ENCODE measurements at places on chromosomes 11 and 22.

DNA sequence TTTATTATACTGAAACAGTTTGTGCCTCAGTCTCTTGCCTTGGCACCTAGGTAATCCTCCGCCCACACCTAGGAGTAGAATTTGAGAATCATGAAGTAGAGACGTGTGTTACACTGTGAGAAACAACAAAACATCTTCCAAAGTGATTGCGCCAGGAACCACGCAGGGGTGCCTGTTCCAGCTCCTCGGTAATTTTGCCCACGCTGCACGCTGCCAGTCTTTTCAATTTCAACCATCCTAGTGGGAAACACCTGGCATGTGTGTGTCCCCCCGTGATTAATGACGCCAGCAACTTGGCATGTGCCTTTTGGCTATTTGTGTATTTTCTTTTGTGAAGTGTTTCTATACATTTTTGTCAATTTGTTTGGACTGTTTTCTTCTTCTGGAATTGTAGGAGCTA, 919.1 kb downstream of the BRD1 start:
- DNase-seq, result no peak

DNA sequence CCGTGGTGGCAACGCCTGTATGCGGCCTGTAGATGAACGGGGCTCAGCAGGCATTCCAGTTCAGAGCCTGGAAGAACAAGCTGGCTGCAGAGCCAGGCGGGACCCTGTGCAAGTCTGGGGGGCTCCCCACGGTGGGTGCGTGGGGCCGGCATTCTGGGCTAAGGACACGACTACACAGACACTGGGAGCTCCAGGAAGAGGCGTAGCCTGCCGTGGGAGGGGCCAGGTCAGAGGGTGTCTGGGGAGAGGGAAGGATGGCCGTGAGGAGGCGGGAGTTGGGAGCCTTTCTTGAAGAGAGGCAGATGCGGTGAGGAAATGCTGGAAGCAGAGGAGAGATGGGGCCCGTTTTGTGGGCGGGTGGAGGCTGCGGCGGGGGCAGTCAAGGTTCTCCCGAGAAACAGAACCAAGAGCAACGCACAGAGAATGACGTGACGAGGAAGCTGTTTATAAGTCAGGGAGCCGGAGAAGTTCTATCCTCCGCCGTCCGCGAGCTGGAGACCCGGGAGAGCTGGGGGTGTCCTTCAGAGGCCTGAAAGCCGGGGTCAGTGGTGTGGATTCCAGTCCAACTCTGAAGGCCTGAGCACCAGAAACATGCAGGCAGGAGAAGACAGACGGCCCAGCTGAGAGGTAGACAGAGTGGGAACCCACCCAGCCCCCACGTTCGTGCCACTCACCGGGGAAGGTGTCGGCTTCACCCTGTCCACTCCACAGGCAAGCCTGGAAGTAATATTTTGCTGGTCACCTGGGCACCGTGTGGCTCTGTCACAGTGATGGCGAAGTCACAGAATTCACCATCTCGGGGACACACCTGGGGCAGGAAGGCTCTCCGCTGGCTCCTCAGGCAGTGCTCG, 529.6 kb downstream of the BRD1 start:
- no peak for DNase-seq

DNA sequence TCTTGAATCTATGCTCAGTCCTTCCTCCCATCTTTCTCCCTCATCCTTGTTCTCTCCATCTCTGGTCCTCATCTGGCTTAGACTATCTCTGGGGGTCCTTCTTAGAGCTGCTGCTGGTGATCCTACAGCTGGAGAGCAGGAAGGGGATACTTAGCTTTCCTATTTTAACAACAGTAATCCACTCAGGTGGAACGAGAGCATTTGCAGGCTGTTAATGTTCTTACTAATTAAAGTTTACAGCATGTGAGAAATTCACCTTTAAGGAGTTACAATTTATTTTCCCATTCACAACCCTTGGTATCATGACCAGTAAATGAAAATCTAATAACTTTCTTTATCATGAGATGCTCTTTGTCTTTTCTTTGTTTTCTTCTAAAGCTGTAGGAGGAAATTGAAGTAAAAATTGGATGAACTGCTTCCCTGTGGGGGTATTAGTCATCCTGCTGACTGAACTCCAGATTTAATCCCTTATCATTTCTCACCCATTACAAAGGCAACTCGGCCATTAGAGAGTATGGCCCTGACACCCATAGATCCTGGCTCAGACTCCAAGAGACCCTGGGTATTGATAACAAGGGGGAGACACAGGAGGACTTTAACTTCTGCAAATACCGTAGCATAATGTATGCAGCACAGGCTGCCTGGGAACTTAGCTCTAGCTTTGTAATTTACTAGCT, 37.6 kb upstream of the MTNR1B start:
- DNase-seq, result no peak

GRCh38 chr22:48371391-48371790, 1456.3 kb downstream of the BRD1 start:
- DNase-seq, result no peak

DNA sequence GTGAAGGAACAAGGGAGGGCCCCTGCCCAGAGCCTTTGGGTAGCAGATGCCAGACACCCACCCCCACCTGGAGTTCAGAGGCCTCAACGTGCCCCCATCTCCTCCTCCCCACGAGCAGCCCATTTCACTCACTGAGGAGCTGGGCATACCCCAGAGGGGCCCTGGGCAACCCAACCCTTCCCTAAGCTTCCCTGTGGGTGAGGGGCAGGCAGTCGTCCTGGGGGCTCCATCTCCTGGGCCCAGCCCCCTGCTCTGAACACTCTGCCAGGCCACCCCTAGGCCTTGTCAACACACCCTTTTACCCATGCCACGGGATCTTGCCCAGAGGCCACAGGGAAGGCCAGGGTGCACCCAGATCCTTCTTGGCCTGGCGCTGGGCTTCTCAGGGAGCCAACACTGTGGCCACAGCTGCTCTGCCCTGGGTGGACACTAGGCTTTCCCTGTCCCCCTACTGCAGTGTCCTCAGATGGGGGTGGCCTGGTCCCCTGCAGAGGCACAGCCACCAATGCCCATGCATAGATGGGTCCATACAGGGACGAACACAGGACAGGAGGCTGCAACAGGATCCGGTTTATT, 3.4 kb downstream of the SLC25A1 start:
- DNase-seq, result no peak

- DNase-seq, result peak; percentile 37
Measured at GRCh38 chr11:115942011-115942410, 437.8 kb upstream of the CADM1 start.

- no peak for DNase-seq
Measured at GRCh38 chr11:74196781-74197486, 25.8 kb downstream of the PPME1 start.

GRCh38 chr11:63532799-63533475, 3.7 kb upstream of the PLAAT4 start:
- no peak for DNase-seq

DNA sequence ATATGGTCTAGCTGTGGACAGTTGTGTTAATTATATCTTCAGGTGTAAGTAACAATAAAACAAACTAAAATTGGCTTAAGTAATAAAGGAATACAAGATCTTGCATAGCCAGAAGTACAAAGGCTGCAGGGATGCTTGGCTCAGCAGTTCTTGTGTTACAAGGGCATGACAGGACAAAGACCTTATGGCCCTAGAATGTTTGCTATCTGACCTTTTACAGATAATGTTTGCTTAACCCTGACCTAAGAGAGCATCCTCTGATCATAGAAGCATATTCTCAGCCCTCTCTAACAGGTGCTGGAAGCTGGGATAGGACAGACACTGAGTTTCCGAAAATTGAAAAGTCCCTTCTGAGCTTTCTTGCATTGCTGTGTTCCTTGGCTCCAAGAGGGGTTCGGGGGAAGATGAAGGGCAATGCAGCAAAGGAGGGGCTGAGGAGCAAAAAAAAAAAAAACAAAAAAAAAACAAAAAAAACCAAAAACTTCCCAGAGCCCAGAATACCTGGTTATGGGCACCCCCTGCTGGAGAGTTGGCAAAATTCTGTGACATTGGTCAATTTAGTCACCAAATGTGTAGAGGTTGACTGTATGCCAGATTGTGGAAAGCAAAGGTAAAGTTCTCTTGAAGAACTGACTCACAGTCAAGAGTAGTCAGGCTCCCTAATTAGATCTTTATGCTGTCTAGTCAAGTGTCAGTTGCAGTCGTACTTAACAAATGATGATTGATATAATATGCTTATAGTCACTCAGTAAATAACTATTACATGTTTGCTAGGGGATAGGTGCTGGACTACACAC, 10.4 kb upstream of the HIKESHI start:
- peak; percentile 53 for DNase-seq

DNA sequence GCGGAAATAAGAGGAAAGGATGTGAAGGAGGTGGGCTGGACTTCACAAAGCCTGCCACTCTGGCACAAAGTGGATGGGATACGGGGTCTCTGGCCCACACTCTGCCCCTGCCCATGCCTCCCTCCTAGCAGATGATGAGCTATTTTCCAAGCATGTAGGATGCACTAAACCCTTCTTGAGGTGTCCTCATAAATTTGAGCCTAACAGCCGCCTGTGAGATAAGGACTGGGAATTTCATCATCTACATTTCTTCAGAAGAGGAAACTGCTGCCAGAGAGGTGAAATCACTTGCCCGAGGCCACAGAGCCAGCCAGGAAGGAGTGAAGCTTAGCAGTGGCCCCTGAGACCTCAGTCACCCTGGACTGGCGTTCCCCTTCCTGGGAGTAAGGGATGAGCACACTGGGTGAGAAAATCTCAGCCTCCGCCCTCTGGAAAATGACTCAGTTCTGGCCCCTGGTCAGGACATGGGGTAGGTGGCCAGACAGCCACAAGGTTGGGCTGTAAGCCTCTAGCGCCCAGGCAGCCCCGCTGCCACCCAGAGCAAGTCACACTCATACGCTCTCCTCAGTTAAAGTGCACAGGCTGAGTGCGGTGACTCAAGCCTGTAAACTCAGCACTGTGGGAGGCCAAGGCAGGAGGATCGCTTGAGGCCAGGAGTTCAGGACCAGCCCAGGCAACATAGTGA, 27.9 kb downstream of the MB start:
- peak; percentile 87 for DNase-seq

GRCh38 chr22:45204819-45205218, 35.9 kb downstream of the KIAA0930 start:
- DNase-seq, result no peak

DNA sequence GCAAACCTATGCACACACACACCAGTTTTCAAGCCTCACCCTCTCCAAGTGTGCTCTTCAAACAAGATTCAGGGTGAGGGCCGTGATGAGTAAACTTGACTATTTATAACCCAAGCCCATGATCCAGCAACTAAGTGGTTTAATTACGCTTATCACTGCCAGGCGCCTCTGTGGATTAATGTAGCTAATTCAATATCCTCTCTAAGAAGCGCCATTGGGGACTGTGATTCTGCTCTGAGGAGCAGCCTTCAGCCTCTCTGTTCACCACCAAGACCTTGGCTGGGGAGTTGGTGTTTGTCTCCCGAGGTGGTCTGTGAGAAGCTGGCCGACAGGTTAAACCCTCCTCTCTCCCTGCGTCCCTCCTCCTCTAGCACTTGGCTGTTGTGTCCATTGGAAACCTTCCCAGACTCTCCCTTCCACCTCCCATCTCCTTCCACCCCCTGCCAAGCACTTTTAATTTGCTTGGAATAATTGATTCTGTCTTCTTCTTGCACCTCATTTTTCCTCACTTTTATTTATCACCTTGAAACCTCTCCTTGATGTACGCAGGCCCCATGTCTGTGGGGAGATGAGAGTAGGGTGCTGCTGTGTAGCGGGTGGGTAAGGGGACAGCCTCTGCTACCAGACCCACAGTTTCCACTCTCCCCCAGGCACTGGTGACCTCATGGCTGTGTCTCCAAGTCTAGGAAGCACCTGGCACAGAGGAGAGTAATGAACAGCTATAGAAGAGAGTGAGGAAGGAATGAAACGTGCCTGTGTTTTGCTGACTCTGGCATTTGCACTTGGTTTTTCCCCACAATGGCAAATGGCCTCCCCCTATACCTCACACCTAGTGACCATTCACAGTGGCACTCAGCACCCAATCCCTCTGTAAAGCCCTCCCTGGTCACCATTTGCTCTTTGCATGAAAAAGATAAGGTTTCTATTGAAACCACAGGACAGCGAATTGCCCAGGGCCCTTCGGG, 236.6 kb downstream of the GRIK4 start:
- DNase-seq, result no peak

DNA sequence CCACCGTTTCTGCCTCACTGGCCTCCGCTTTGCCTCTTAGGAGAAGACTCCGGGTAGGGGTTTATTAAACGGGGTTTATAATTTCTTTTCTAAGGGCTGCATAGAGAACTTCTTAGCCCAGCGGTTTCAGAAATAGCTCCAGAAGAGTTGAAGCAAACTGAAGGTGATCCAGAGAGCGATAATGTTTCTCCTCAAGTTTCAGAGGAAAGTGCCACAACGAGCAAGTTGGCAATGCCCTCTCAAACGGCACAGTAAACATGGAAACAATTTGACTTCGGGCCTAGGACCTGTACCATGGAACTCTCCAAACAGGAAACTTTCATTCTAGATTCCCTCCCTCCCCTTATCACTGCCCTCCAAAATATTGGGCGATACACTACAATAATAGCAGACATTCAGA, 1.0 kb downstream of the ADSL start:
- DNase-seq, result no peak

GRCh38 chr22:31148953-31149627, 8.8 kb upstream of the PLA2G3 start:
- DNase-seq, result peak; percentile 86

GRCh38 chr11:64813826-64814225, 3.5 kb upstream of the MEN1 start:
- no peak for DNase-seq

DNA sequence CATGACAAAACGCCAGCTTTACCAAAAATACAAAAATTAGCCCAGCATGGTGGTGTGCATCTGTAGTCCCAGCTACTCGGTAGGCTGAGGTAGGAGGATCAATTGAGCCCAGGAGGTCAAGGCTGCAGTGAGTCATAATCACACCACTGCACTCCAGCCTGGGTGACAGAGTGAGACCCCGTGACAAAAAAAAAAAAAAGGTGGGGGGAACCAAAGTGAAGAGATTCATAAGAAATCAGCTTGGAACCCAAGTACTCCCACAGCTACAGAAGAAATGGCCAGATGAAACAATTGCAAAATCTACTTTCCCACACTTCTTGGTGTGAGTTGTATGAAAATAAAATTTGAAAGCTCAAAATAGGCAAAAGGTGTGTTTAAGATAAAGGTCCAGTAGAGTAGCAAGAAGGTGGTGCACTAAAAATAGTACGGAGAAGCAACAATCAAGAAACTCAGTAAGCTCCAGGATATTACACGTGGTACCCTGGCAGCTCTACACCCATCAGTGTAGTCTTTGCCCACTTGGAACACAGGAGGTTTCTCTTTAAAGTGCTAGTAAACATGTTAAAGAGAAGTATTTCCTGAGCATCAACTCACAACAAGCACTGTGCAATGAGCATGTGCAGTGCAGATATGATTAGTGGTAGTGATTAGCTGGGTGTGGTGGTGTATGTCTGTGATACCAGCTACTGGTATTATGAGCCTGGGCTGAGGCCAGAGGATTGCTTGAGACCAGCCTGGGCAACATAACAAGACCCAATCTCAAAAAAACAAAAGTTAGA, 5.3 kb downstream of the HARBI1 start:
- DNase-seq, result no peak

- DNase-seq, result peak; percentile 68
Measured at GRCh38 chr11:40877256-40877655, 582.2 kb downstream of the LRRC4C start.

Data from urothelium cell line (cell line).